Bladder microvascular endothelial cell (primary cell): ENCODE measurements at places on chromosomes 3 and 15. TPM values are rescaled to one million over a fixed set of nuclear protein-coding genes. Genes with fewer than 3 reads are reported as not detected.

The TEX264 gene
- total RNA-seq = 37.7 and 50.0 TPM in 2 replicates

The ST6GAL1 gene
- total RNA-seq = 40.3 and 84.1 TPM in 2 replicates

The LDHAL6B gene
- total RNA-seq = not detected in 2 replicates

The UBAP1L gene
- 0.65 and 3.7 TPM in 2 replicates for total RNA-seq

The TMEM207 gene
- total RNA-seq = not detected in 2 replicates

The TRIM42 gene
- not detected in 2 replicates for total RNA-seq

The EPHB1 gene
- 1.5 and 14.5 TPM in 2 replicates for total RNA-seq

The KNG1 gene
- total RNA-seq = not detected in 2 replicates

The STAC gene
- total RNA-seq = 7.4 and 12.5 TPM in 2 replicates

The GOLGA6L4 gene
- total RNA-seq = 1.3 and 2.2 TPM in 2 replicates

The GRAMD1C gene
- 35.0 and 43.2 TPM in 2 replicates for total RNA-seq

The FHIT gene
- total RNA-seq = 0.16 and 1.6 TPM in 2 replicates

The CAMP gene
- not detected in 2 replicates for total RNA-seq

The SEMA3B gene
- 0.49 and 1.1 TPM in 2 replicates for total RNA-seq

The POC1A gene
- total RNA-seq = 10.5 and 11.4 TPM in 2 replicates

The GATM gene
- 0.49 TPM in 1 of 2 replicates, not detected in the other for total RNA-seq

The SLC6A11 gene
- total RNA-seq = not detected in 2 replicates

The GOLGA8T gene
- 0.13 TPM in 1 of 2 replicates, not detected in the other for total RNA-seq

The ZNF774 gene
- total RNA-seq = 0.97 and 2.3 TPM in 2 replicates

The FES gene
- 57.5 and 97.1 TPM in 2 replicates for total RNA-seq
